ENCODE measurements at places on chromosomes 13 and 19.

DNA sequence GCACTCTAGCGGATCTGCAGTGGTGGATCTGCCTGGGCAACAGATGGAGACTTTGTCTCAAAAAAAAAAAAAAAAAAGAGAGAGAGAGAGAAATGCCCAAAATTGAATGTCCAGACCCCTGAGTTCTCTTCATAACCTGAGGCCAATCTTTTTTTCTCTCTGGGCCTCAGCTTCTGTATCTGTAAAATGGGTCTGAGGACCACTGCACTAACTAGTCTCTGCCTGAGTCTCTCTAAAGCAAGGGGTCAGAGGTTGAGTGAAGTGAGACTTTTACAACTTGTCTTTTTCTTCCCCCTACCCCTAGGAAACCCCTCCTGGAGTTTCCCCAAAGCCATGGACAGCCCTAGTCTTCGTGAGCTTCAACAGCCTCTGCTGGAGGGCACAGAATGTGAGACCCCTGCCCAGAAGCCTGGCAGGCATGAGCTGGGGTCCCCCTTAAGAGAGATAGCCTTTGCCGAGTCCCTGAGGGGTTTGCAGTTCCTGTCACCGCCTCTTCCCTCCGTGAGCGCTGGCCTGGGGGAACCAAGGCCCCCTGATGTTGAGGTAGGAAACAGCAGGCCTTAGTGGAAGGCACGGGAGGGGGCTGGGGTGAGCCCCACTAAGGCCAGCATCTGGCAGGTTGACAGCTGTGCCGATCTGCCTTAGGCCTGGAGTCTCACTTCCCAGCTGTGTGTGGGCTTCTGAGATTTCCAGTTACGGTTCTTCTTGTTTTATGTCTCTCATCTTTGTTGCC lies 1.8 kb downstream of the TMEM91 start:
- H3K27ac ChIP-seq, result peak overlapping the region; percentile 95
- peak; percentile 29 for DNase-seq
- H3K36me3 ChIP-seq, result no peaks in the 10 kb centered on the region
- peaks cover 30% of the 10 kb centered on the region for H3K4me1 ChIP-seq
- peak overlapping the region; percentile 51 for H3K4me3 ChIP-seq

DNA sequence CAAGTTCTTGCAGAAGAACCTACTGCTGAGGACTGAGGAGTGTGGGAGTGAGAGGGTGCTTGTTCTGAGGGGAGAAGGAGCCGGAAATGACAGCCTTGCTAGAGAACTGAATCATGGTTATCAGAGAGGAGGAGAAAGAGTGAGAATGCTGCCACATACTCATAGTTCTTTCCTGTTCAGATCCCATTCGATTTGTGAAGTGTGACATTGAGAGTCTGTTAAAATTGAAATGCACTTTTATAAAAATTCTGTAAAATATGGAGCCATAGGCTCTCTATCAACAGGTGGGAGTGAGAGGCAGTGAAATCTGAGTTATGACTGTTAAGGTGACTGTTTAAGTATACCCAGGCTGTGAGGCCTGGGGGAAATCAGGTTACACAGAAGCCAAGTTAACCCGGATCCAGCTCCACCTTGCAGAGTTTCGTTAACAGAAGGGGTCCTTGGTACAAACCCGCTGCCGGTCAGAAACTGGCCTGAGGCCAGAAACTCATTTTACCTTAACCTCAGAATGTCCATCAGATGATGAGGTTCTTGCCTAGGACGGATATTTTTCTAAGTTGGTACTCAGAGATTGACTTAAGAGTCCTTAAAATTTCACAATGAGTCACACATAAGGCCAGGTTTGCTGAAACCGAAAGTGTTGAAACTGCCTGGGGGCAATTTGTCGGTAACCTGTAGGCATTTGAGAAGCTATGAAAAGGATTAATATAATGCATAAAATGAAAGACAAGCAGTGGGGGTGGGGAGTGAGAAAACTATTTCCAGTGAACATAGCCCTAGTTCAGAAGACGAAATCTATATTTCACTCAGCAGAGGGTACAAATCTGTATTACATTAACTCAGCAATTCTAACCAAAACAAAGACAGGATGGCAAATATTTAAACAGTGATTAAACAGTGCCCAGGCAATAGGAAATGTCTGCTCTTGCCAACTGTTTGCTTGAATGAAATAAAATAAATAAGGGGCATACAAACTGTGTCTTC lies 350.5 kb downstream of the KCNRG start:
- H3K4me3 ChIP-seq, result peak overlapping the region; percentile 34
- DNase-seq, result no peak
- H3K4me1 ChIP-seq, result peaks cover 20% of the 10 kb centered on the region
- H3K36me3 ChIP-seq, result no peaks in the 10 kb centered on the region
- no peak overlapping the region for H3K27ac ChIP-seq

DNA sequence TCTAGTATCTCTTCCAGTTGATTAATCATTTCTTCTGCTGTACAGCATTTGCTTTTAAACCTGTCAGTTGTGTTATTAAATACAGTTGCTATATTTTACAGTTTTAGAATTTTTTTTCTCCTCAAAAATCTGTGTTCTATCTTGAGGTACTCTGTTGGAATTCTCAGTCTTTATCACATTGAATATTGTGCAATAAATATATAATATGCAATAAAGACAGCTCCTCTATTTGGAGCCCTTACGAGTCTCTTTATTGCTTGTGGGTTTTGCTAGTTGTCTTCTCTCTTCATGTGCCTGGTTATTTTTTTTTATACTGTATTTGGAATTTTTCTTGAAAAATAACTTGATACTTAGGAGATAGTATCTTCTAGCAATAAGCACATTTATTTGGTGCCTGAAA lies 51.7 kb downstream of the CDK8 start:
- peaks cover 48% of the 10 kb centered on the region for H3K4me1 ChIP-seq
- no peaks in the 10 kb centered on the region for H3K27me3 ChIP-seq
- no peak for DNase-seq
- H3K4me3 ChIP-seq, result no peak overlapping the region

GRCh38 chr19:2926341-2927031 lies 18.3 kb downstream of the ZNF77 start:
- H3K4me3 ChIP-seq, result no peak overlapping the region
- DNase-seq, result no peak
- peaks cover 12% of the 10 kb centered on the region for H3K36me3 ChIP-seq
- peaks cover 5% of the 10 kb centered on the region for H3K4me1 ChIP-seq
- H3K27ac ChIP-seq, result no peak overlapping the region

DNA sequence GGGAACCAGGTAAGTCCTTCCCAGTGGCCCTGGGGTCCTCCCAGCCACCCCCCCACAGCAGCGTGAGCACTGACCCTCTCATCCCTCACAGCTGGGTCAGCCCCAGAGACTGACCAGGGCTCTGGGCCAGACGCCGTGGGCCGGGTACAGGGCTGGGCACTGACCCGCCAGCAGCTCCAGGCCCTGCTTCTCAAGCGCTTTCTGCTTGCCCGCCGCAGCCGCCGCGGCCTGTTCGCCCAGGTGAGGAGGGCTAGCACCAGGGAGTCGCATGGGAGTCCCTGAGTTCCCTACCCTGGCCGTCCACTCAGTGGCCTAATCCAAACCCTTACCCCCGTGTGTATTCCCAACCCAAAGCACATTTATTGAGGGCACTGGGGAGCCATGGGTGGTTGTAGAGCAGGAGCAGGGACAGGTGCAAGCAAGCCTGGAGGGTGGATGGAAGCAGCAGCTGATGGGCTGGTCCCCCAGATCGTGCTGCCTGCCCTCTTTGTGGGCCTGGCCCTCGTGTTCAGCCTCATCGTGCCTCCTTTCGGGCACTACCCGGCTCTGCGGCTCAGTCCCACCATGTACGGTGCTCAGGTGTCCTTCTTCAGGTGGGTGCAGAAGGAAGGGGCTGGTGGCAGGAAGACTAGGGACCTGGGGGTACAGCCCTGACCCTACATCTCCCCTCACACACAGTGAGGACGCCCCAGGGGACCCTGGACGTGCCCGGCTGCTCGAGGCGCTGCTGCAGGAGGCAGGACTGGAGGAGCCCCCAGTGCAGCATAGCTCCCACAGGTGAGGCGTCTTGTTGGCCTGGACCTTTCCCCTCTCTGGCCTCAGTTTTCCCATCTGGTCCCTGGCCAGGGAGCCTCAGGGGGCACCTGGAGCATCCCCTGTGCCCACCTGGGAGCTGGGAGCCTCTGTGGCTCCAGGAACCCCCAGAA lies 12.6 kb upstream of the ARHGAP45 start:
- peaks cover 39% of the 10 kb centered on the region for H3K36me3 ChIP-seq
- H3K27me3 ChIP-seq, result no peaks in the 10 kb centered on the region
- peaks cover 27% of the 10 kb centered on the region for H3K4me1 ChIP-seq
- no peak overlapping the region for H3K4me3 ChIP-seq

GRCh38 chr13:97454699-97455098 lies 20.7 kb downstream of the RAP2A start:
- peaks cover 23% of the 10 kb centered on the region for H3K36me3 ChIP-seq
- no peaks in the 10 kb centered on the region for H3K27me3 ChIP-seq

- peaks cover 7% of the 10 kb centered on the region for H3K36me3 ChIP-seq
- peaks cover 8% of the 10 kb centered on the region for H3K4me1 ChIP-seq
- H3K4me3 ChIP-seq, result no peak overlapping the region
Observed at GRCh38 chr13:91358387-91358782, 10.9 kb downstream of the MIR17HG start.

DNA sequence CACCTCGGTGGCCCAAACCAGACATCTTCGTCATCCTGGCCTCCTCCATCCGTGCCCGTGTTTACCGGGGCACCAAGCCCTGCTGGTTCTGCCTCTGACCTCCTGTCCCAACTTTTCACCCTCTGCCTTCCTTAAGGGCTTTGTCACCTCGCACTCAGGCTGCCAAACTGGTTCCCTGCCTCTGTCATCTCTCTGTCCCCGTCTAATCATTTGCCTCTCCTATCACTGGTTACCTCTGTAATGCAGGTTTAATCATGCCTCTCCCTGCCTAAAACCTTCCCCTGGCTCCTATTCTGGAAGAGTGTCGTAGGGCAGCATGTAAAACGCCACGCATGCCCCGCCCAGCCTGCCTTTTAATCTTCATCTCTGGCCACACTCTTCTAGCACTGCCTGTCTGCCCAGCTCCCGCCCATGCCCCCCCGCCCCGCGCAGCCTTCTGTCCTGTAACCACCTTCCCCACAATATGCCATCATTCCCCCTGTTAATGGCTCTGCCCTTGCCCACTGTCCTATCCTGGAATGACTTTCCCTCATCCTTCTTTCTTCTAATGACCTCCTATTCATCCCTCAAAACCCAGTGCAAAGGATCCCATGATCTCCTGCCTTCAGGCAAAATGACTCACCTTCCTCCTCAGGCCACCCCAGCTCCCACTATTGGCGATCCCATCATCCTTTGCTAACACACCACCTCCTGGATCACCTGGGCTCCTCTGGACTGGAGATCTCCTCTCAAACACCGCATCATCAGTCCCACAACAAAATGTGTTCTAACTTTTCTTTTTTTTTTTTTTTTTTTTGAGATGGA lies 66.7 kb downstream of the PEX11G start:
- no peak for DNase-seq
- peak overlapping the region; percentile 53 for H3K27ac ChIP-seq
- no peak overlapping the region for H3K4me3 ChIP-seq
- no peaks in the 10 kb centered on the region for H3K27me3 ChIP-seq

DNA sequence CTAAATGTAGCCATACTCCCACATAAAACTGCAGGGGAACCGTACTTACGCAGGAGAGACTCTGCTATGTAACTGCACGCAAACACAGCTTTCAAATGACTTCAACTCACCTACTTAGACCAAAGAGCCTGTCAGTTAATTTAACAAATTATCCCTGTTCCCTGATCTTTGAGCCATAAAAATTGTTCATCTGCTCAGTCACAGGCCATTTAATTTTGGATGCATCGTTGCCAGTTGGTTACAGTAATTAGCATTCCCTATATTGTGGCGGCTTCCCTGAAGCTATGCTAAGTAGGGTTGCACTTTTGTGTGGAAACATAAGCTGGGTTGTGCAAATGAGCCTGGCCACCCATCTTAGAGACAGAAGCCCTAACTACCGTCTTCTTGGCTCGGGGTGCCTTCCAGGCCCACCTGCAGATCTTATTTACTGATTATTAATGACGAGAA lies 21.2 kb upstream of the OBI1 start:
- no peaks in the 10 kb centered on the region for H3K4me1 ChIP-seq
- DNase-seq, result no peak
- no peak overlapping the region for H3K4me3 ChIP-seq
- H3K36me3 ChIP-seq, result no peaks in the 10 kb centered on the region
- H3K27ac ChIP-seq, result no peak overlapping the region
- H3K27me3 ChIP-seq, result peaks cover 11% of the 10 kb centered on the region

DNA sequence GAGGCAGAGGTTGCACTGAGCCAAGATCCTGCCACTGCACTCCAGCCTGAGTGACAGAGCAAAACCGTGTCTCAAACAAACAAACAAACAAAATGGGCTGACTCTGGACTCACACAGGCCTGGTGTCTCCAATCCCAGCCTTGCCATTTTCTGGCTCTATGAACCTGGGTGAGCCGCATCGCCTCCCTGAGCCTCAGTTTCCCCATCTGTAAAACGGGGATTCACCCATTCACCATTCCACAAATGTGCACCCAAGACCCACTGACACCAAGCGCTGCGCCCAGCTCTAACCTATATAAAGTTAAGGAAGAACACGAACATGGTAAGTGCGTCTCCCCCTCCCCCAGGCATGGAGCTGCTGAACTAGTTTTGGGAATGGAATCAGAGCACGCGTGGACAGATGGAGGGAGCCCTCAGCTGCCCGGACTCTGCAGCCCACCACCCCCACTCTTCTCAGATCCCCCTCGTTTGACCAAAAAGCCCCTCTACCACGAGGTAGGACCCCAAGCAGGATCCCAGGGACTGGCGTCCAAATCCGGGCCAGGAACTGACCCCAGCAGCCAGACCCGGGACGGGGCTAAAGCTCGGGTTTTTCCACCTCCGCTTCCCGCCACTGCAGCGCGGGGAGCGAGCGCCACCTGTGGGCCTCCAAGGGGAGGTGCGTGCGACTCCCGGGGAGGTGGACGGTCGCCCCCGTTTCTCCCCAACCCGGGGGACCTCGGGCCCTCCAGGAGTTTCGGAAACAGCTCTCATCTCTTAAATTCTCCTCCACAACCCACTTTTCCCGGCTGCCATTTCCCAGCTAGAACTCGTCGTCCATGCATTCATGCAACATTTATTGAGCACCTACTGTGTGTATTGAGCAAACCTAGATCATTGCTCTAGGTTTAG lies 33.0 kb upstream of the ADGRE5 start:
- no peaks in the 10 kb centered on the region for H3K36me3 ChIP-seq
- peak; percentile 54 for DNase-seq
- no peak overlapping the region for H3K27ac ChIP-seq
- no peaks in the 10 kb centered on the region for H3K27me3 ChIP-seq

DNA sequence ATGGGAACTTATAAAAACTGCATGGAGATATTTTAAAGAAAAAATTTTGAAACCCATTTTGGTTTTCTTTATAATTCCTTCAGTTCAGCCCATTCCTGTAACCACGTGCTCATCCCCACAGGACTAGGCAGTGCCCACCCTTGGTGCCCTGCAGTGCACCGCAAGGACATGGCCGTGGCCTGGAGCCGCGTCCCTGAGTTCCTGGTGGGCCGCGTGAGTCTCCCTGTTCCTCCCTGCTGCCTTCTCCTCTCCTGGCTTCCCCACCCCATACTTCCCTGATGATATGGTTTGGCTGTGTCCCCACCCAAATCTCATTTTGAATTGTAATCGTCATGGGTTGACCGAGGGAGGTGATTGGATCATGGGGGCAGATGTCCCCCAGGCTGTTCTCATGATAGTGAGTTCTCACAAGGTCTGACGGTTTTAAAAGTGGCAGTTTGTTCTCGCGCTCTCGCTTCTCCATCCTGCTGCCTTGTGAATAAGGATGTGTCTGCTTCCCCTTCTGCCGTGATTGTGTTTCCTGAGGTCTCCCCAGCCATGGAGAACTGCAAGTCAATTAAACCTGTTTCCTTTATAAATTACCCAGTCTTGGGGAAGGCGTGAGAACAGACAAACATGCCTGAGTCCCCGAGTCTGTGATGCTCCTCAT lies 31.6 kb upstream of the TFDP1 start:
- no peak for DNase-seq
- H3K4me3 ChIP-seq, result no peak overlapping the region
- no peak overlapping the region for H3K27ac ChIP-seq
- no peaks in the 10 kb centered on the region for H3K27me3 ChIP-seq
- peaks cover 9% of the 10 kb centered on the region for H3K4me1 ChIP-seq
- H3K36me3 ChIP-seq, result peaks cover 11% of the 10 kb centered on the region

Data from naive B cell (primary cell).